Stimulated activated CD8-positive, alpha-beta memory T cell treated with anti-CD3 and anti-CD28 coated beads, Interleukin-2, amount 100 ng/mL, for 48 hours (primary cell): ENCODE measurements at places on chromosomes 5 and 9.

DNA sequence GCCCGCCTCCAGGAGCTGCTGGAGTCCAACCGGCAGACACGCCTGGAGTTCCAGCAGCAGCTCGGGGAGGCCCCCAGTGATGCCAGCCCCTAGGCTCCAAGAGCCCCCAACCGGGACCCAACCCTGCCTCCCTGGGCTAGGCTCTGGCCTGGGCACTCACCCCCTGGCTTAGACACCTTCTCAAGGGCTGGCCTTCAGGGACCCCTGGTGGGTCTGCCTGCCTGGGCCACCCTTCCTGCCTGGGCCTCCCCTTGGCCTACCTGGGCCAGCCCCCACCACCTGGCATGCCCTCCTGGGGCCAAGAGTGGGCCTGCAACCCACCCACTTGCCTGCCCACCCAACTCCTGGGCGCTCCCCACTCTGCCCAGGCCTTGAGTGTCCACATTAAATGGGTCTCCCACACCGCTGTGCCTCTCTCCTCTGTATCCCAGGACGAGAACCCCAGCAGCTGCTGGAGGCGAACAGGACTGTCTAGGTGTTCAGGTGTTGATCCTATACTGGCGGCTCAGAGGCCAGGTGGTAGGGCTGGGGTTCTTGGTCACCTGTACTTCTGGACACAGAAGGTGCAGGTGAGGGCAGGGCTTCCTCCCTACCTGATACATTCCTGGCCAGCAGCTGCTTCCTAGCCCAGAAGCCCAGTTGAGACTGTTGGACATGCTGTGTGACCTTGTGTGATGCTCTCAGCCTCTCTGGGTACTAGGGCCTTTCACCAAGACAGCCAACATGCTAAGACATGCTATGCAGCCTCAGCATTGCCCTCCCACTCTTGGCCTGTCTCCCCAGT is 3.6 kb downstream of the BBLN start:
- DNase-seq = no peak

DNA sequence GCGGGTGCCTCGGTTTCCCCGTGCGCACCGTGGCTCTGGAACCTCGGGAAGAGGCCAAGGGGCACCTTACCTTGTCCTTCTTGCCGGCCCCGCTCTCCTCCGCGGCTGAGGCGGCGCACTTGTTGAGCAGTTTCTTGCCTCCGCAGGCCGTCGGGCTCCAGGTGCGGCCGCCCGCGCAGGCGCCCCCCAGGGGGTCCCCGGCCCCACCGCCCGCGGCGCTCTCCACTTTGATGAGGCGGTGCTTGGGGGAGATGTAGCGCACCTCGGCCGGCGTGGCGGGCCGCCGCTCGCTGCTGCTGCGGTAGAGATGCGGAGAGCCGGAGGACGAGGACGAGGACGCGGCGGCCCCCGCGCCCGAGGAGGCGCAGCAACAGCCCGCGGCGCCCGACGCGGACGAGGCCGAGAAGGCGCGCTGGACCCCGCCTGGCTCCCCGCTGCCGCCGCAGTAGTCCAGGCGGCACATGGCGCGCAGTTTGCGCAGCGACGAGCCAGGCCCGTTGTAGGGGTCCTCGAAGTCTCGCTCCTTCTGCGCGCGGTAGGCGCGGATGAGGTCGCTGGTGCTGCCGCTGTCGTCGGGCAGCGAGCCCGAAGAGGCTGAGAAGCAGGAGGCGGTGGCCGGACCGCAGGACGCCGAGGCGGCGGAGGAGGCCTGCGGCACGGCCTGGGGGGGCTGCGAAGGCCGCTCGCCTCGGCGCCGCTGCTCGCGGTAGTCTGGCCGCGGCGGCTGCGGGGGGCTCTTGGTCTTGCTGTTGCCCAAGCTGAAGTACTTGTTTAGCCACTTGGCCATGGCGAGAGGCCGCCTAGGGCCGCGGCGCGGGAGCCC is 957 bp downstream of the SHB start:
- DNase-seq = no peak

DNA sequence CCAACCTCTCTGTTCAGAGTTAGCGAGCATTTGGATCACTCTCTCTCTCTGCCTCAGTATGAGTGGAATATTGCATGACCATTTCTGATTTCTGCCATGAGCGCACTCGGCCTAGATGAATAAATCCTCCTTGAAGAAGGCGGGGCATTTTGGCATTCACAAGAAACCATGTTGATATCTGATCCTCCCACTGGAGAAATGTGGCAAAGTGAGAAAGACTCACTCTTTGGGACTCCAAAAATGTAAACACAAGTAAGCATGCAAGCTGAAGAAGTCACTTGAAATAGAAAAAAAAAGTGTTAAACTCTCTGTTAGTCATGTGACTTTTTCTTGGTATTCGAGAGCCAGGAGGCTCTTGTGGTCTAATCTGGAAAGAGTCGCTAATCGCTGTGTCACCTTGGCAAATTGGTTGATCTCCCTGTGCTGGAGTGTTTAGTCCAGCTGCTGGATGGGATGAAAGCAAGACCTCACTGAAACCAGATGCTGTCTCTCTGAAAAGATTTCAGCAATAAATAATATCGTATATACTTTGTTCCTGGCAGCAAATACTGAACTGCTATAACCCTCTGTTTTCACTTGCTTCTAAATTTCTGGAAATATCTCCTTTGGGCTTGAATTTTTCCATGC is 95.5 kb downstream of the GHR start:
- DNase-seq = no peak

DNA sequence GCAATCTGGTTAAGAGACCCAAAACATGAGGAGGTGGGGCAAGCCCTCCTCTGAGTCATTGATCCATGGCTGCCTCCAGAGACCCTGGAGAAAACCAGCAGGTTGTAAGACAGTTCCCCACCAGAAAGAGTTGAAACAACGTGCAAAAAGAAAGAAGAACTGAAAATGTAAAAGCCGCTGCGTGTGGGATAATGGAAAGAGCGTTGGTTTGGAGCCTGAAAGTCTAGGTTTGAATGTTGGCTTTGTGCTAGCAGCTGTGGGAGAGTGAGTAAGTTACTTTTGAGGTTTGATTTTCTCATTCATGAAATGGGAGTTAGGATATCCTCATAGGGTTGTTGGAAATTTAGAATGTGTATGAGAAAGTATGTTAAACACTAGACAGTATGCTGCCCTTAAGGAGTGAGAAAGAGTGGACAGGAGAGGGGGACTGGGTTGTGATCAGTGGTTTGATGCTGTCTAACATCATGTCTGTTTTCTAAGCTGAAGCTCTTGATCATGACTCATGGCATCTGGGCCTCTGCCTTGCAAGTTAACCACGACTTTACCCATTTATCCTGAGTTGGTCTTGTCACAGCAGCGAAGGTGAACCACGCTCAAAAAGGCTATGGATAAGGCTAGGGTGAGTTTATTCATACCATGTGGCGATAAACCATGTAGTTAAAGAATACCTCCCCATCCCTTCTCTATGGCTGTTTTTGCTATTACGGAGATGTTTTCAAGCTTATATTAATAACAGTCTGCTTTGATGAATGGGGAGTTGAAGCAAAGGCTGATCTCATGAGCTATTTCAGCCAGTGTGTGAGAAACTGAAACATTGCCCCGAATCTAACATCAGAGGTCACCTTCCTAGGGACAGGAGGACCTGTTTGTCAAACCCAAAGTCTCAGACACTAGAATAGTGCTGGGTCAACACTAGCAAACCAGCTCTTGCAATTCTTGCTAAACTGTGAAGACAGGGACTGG is 41.3 kb downstream of the ZNF366 start:
- DNase-seq = no peak

DNA sequence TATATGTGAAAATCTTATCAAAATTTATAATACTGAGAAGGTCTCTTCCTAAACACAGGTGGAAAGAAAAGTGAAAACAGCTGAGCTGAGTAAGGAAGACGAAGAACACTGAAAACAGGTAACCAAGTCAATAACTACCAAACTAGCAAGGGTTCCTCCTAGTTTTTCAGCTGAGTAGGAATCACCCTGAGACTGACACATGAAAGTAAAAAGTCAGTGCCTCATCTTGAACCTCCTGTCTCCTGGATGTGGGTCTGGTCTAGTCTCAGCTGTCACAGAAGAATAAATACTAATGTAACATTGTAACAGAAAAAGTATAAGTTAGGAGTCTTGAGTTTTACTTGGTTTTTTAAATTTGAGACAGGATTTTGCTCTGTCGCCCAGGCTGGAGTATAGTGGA is 121.0 kb downstream of the MEF2C start:
- no peak for DNase-seq

DNA sequence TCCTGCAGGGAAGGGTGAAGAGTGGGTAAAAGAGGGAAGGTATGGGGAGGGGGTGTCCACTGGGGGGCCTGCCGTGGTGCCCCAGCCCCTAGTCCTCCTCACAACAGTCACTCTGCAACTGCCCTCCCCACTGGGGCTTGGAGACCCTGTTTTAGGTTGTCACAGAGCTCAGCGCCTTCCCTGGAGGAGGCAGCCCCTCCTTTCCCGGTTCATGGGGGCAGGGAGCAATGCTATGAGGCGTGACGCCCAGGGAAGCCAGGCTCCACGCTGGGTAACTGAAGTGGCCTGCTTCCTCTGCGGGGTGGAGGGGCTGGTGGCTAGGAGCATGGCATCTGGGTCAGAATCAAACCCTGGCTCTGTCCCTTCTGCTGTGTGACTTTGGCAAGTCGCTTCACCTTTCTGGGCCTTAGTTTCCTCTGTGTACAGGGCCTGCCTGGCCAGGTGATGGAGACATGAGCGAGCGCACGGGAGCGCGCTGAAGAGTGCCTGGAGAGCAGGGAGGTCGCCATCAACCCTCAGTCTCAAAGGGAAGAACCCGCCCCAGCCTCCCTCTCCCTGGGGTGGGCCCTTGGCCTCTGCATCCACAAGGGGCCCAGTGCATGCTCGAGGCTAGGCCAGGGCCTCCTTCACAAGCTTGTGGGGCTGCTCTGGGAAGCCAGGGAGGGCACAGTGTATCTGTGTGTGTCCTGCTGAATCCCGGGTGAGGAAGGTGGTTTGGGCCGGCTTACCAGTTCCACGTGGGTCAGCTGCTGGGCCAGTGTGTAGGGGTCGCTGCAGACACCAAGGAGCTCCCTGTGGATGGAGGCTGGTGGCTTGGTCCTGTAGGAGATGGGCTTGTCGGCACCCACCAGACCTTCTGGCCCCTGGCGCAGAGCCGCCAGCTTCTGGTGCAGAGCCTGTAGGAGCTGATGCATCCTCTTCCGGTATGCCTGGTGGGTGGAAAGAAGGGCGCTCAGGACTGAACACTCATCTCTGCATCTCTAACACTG is 56.4 kb upstream of the RNF130 start:
- DNase-seq = no peak

DNA sequence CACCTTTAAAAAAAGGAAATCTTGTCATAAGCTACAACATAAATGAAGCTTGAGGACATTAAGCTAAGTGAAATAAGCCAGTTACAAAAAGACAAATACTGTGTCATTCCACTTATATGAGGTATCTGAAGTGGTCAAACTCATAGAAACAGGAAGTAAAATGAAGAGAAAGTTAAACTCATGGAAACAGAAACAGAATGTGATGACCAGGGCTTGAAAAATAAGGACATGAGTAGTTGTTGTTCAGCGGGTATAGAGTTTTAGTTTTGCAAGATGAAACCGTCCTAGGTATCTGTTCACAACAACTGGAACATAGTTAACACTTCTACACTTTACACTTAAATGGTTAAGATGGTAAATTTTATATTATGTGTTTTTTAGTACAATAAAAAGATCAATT is 47.8 kb upstream of the SLC1A3 start:
- no peak for DNase-seq

GRCh38 chr5:154784856-154785255 is 29.7 kb downstream of the LARP1 start:
- no peak for DNase-seq
